Spinal cord (tissue), 10 donors: ENCODE measurements at places on chromosomes 4 and X. TPM values are rescaled to one million over a fixed set of nuclear protein-coding genes. Genes with fewer than 3 reads are reported as not detected.

DNA sequence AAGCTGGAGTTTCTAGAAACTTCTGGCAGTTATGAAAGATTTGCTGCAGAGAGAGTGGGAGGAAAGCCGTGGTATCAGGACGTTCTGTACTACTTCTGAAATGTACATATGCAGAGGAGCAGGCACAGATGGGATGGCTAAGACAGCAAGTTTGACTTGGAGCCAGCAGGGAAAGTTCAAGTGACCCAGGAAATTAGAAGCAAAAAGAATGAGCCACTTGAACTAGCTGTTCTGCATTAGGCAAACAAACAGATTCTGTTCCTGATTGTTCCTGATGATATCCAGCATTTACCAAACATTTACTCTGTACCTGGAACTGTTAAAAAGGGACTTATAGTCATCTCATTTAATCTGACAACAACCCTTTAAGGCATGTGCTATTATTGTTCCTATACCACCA, 41.4 kb upstream of the CXCL13 start:
- H3K27ac ChIP-seq = no peak overlapping the region
- H3K4me3 ChIP-seq = no peak overlapping the region
- H3K27me3 ChIP-seq = no peaks in the 10 kb centered on the region
- no peak for DNase-seq

- H3K4me1 ChIP-seq = no peaks in the 10 kb centered on the region
- H3K27me3 ChIP-seq = no peaks in the 10 kb centered on the region
- no peaks in the 10 kb centered on the region for H3K36me3 ChIP-seq
- H3K4me3 ChIP-seq = no peak overlapping the region
Observed at GRCh38 chrX:150649096-150649870, 43.9 kb upstream of the MTMR1 start.

- no peak overlapping the region for H3K4me3 ChIP-seq
- H3K27me3 ChIP-seq = peaks cover 44% of the 10 kb centered on the region
- peaks cover 24% of the 10 kb centered on the region for H3K4me1 ChIP-seq
- no peak for DNase-seq
Observed at GRCh38 chr4:25658777-25659176, 3.1 kb downstream of the SLC34A2 start.

DNA sequence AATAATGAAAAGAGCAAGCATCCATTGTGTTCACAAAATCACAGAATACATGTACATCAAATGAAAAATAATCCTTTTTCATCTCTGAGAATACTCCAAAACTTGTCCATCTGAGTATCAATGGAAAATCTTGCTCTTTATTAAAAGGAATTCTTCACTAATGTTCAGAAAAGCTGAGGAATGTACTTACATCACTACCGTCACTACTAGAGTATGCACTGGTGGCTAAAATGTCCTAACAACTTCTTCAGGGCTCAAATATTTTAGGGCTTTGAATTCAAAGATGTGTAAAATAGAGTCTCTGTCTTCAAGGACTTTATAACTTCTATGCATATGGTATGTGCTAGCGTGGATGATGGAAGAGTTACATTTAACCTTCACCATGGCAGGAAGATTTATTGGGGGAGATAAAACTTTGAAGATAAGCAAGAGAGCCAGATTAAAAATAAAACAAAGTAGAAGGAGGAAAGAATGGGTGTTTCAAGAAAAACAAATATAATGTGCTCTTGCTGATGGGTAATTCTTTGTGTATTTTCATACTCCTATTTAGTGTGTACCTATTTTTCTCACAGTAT, 55.1 kb downstream of the DMD start:
- H3K36me3 ChIP-seq = no peaks in the 10 kb centered on the region
- no peaks in the 10 kb centered on the region for H3K27me3 ChIP-seq
- no peak for DNase-seq

DNA sequence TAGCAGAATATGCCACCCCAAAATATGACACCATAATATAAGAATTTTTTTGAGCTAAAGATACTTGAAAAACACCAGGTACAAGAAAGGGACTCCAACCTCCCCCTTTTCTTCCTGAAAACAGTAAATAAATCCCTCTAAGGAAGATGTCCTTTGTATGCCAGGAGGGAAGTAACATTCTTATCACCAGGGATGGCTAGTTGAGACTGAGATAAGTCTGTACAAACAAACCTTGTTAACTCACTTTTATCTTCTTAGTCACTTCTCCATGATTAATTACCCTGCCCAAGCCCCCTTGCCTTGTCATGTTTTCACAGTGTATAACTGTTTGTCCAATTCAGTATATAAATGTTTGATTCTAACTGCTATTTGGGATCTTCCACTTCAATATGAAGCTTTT, 888.0 kb downstream of the PCDH18 start:
- no peak overlapping the region for H3K4me3 ChIP-seq
- DNase-seq = no peak
- H3K36me3 ChIP-seq = no peaks in the 10 kb centered on the region
- H3K27ac ChIP-seq = no peak overlapping the region
- H3K27me3 ChIP-seq = no peaks in the 10 kb centered on the region

DNA sequence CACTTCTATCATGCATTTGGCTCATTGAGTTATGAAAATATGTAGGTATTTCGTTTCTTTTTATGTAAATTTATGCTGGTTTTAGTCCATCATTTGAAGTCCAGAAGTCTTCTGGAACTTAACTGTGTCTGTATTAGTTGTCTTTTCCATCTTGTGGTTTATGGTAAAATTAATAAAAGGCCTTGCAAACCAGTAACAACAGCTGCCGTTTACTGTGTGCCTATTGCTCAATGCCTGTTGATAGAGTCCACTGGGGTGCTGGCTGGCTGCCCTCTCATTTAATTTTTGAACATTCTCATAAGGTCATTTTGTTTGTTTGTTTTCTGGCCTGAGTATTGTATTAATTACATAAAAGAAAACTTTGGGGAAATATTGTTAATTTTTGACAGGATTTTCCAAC, 98.0 kb downstream of the NAA11 start:
- no peaks in the 10 kb centered on the region for H3K4me1 ChIP-seq
- no peaks in the 10 kb centered on the region for H3K36me3 ChIP-seq
- H3K4me3 ChIP-seq = no peak overlapping the region
- no peak overlapping the region for H3K27ac ChIP-seq
- no peak for DNase-seq

GRCh38 chr4:11228530-11228929, 200.2 kb downstream of the HS3ST1 start:
- no peak overlapping the region for H3K4me3 ChIP-seq
- H3K27me3 ChIP-seq = no peaks in the 10 kb centered on the region
- no peak for DNase-seq
- no peak overlapping the region for H3K27ac ChIP-seq
- H3K36me3 ChIP-seq = no peaks in the 10 kb centered on the region

DNA sequence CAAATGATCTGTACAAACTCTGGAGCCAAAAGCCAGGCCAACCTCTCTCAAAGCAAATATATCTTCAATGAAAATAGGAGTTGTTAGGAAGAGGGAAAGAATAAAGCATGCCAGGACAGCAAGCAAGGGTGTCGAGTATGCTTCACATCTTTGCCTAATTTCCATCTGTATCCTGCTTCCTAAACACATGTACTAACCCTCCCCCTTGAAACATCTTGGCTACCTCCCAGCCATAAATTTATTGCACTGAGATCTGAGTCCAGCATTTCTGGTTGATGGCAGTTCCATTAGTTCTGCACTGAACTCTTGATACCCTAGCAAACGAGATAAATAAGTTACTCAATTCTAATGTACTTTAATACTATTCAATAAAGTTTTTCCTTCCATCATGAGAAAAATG, 430.5 kb upstream of the TRAM1L1 start:
- no peaks in the 10 kb centered on the region for H3K27me3 ChIP-seq
- no peak overlapping the region for H3K27ac ChIP-seq
- no peaks in the 10 kb centered on the region for H3K36me3 ChIP-seq
- no peak overlapping the region for H3K4me3 ChIP-seq

DNA sequence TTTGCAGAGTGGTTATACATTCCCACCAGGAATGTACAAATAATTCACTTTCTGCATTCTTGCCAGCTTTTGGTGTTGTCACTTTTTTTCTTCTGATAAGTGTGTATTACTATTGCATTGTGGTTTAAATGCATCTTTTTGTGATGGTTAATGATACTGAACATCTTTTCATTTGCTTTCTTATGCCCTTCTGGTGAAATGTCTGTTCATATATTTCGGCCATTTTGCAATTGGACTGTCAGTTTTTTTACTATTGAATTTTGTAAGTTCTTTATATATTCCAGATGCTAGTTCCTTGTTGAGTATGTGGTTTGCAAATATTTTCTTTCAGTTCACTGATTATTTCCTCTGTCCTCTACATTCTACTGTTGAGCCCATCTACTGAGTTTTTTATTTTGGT, 19.4 kb upstream of the BMP2K start:
- H3K4me3 ChIP-seq = no peak overlapping the region
- DNase-seq = no peak
- no peak overlapping the region for H3K27ac ChIP-seq
- no peaks in the 10 kb centered on the region for H3K4me1 ChIP-seq
- H3K36me3 ChIP-seq = no peaks in the 10 kb centered on the region

Gene RAB28
- 23.7 TPM for total RNA-seq

Gene TMEM165
- 73.4 TPM for total RNA-seq
